ENCODE measurements at places on chromosomes 12 and 14.

GRCh38 chr14:104650057-104650980 is 39.1 kb upstream of the INF2 start:
- peaks cover 3% of the 10 kb centered on the region for H3K4me1 ChIP-seq
- H3K36me3 ChIP-seq, result no peaks in the 10 kb centered on the region
- H3K27me3 ChIP-seq, result no peaks in the 10 kb centered on the region
- H3K27ac ChIP-seq, result no peak overlapping the region
- peak; percentile 78 for DNase-seq
- no peak overlapping the region for H3K4me3 ChIP-seq

GRCh38 chr12:108425238-108425795 is 86.2 kb upstream of the CMKLR1 start:
- H3K4me1 ChIP-seq, result no peaks in the 10 kb centered on the region
- no peak for DNase-seq
- no peak overlapping the region for H3K27ac ChIP-seq
- no peak overlapping the region for H3K4me3 ChIP-seq
- H3K27me3 ChIP-seq, result peaks cover 2% of the 10 kb centered on the region

DNA sequence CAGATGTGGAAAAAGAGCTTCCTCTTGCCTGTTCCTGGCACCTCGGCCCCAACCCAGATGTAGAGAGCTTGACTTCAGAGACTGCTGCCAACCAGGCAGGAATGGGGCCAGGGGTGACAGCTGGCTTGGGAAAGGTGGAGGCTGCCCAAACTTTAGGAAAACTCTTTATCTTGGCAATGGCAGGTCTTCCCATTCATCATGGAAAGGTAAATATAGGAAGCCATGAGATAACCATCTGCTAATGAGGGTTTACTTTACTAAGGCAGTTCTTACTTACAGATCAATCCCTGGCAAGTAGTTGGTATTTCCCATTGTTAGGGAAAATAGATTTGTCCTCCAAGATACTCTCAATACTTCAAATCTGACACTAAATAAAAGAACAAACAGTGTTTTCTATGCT is 143.1 kb upstream of the NUDT4 start:
- H3K36me3 ChIP-seq, result no peaks in the 10 kb centered on the region
- H3K27ac ChIP-seq, result no peak overlapping the region
- H3K4me1 ChIP-seq, result peaks cover 4% of the 10 kb centered on the region
- no peaks in the 10 kb centered on the region for H3K27me3 ChIP-seq

- H3K4me1 ChIP-seq, result peaks cover 35% of the 10 kb centered on the region
- H3K4me3 ChIP-seq, result no peak overlapping the region
- H3K27me3 ChIP-seq, result no peaks in the 10 kb centered on the region
- peak overlapping the region; percentile 55 for H3K27ac ChIP-seq
- no peak for DNase-seq
Observed at GRCh38 chr12:94263011-94263811, 114.8 kb downstream of the PLXNC1 start.

All from lung (tissue), 17 donors.